AG08395 (cell line): ENCODE measurements at places on chromosomes 4 and X.

- peak; percentile 73 for DNase-seq
Observed at GRCh38 chr4:23789762-23790161, 100.1 kb downstream of the PPARGC1A start.

- DNase-seq, result peak; percentile 32
Observed at GRCh38 chr4:147371661-147372060, 109.2 kb upstream of the EDNRA start.

DNA sequence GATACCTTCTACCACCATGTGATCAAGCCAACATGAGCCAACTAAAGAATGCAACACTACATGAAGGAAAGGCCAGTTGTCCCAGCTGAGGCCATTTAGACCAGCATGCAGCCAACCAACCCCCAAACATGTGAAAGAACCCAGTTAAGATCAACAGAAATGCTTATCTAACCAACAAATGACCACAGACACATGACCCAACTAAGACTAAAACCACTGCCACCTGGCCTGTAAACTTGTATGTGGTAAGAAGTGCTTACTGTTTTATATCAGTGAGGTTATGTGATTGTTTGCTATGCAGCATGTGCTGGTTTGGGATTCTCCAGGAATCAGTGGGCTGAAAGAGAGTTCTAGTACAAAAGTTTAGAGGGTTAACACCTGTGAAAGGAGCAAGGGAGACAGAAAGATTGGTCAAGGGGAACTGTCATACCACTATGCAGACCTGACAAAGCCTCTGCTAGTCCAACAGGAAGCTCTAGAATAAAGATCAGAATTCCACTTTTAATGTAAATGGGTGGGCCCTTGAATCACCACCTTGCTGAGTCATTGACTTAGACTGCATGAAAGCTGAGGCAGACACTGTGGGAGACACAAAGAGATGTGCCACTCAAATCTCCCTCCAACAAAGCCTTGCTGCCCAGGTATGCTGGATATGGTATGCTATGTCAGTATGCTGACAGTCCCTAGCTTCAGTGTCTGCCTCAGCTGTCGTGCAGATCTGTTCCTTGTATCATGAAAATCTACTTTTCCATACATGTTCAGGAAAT lies 6.1 kb upstream of the SH3D19 start:
- DNase-seq, result no peak

GRCh38 chr4:120921456-120922380 lies 808 bp downstream of the PRDM5 start:
- peak; percentile 74 for DNase-seq

DNA sequence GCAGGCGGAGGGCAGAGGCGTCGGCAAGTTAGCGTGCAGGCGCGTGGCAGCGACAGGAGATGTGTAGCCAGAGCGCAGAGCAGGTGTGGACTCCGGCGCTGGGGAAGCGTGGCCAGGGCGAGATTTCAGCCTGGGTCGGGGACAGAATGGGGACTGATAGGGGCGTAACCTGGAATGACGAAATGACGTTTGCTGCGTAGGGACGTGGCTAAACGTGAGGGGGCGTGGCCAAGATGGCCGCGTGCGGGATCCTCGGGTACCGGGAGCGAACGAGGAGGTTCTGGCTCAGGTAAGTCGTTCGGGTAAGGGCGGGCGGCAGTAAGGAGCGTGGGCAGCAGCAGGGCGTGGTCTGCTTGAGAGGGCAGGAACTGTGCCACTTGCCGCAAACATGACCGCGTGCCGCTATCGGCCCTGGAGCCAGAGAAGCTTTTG lies 10.9 kb upstream of the CLTRN start:
- peak; percentile 85 for DNase-seq

DNA sequence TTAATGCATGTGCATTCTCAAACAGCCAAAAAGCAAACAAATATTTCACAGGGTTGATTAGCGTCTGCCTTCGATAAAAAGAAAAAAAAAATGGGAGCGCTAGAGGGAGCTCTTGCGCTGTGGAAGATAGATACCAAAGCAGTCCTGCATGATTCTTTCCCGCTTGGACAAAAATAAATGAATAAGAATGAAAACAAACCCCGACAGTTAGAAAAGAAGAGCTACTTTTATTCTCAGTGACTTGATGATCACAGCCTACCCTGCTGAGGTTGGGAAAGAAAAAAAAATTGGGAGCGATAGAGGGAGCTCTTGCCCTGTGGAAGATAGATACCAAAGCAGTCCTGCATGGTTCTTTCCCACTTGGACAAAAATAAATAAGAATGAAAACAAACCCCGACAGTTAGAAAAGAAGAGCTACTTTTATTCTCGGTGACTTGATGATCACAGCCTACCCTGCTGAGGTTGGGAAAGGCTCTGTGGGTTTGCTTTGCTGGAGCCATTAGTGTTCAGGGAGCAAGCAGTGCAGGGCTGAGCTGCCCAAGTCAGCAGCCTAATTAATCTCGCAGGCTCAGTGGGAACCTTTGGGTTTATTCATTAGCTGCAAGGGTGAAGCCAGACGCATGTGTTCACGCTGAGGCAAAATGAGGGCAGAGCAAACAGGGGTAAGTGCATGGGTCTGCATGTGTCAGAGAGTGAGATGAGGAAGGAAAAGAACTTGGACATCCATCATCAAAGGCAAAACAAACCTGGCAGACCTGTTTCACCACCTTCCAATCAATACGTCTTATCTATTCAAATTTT lies 249.3 kb upstream of the PRKX start:
- peak; percentile 7 for DNase-seq

- peak; percentile 41 for DNase-seq
Observed at GRCh38 chr4:17567271-17567670, 9.7 kb upstream of the LAP3 start.

- no peak for DNase-seq
Observed at GRCh38 chrX:136336623-136337022, 35.9 kb downstream of the ADGRG4 start.

GRCh38 chr4:65592089-65592488 lies 78.2 kb downstream of the EPHA5 start:
- DNase-seq, result no peak

DNA sequence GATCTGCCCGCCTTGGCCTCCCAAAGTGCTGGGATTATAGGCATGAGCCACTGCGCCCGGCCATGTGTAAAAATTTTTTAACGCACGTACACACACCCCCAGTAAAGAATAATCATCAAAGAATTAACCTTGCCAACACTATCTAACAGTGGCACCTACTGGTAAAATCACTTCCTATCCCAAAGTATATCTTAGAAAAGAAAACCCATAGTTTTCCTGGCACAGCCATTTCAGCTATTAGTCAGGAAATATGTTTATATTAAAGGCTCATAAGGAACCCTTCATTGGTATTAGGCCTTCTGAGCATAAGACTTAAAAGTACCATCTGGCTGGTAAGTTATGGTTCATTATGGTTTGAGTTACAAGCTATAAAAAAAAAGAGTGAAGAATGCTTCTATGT lies 14.1 kb downstream of the S100G start:
- no peak for DNase-seq

DNA sequence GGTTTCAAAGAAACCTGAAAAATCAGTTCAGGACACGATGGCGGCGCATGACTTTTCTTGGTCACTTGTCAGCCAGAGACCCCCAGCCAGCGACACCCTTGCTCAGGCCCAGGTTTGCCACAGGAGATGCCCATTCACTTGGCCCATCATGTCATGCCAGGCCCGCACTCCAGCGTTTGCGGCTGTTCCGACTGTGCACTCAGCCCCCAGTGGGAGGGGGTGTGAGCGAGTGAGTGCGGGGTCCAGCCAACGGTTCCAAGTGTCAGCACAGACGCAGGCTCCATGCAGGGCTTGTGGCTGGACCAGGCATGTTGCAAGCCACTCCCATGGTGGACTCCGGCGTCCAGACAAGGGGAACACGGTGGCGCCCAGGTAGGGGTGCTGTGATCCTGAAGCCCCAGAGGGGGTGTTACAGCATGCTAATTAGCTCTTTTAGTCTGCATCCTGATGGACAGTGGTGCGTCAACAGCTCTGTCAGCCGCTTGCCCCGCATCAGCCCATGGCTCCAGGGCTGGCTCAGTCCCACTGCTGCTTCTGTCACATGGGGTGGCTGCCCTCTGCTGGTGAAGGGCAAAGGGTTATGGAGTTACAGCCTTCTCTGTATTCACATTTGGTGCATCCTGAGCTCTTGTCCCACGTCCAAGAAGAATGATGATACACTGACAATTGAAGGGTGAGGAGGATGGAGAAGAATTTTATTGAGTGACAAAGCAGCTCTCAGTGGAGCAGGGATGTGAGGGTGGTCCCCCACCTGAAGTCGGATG lies 3.7 kb upstream of the MAEA start:
- DNase-seq, result peak; percentile 31

- DNase-seq, result no peak
Observed at GRCh38 chr4:18138076-18138665, 116.6 kb upstream of the LCORL start.

DNA sequence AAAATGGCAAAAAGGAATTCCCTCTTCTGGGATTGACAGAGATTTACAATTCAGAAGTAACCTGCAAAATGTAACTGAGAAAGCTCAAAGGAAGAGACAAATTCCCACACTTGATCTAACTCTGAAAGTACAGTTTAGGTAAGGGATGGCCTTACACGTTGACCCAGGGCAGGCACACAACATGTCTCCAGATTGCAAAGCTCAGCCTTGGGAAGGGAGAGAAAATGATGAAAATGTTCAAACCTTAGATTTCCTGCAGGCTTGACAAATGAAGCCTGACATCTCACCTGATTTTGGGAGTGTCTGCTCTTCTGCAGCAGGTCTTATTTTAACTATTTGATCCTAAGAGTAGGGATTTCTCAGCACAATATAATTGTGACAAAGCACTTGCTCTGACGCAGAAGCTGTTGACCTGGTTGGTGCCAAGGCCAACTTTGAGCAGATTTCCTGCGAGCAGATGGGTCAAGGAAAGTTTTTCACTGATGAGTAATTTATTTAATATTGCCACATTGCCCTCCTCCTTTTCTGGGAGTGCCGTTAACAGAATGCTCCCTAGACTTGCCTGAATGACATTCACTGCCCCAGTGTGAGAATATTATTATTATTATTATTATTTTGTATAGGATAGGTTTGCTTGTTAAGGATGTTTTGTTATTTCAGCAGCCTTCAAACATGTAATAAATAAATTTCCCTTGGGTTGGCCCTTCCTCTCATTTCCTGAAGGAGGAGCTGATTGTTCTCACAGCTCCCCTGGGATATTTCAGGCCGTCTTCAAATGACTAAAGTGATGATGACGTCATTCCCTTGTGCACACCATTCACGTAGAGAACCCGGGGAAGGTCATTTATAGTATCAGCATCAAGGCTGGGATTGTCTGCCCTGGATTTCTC lies 157.1 kb downstream of the VEGFC start:
- peak; percentile 78 for DNase-seq

DNA sequence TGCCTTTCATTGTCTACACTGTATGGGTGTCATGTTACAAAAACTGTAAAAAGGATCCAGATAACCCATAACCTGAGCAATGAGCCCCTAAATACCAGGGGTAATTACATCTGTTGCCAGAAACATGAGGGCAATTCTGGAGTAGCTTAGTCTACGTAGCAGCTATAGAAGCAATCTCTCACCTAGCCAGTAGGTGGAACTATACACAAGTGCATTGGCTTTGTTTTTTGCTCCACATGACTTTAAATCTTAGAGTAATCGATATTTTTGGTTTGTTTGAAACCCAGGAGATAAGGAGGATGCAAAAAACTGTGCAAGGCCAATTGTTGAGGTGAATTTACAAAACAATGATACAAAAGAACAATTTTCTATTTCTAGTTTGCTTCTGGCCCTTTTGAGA lies 57.5 kb downstream of the GPR82 start:
- peak; percentile 61 for DNase-seq

DNA sequence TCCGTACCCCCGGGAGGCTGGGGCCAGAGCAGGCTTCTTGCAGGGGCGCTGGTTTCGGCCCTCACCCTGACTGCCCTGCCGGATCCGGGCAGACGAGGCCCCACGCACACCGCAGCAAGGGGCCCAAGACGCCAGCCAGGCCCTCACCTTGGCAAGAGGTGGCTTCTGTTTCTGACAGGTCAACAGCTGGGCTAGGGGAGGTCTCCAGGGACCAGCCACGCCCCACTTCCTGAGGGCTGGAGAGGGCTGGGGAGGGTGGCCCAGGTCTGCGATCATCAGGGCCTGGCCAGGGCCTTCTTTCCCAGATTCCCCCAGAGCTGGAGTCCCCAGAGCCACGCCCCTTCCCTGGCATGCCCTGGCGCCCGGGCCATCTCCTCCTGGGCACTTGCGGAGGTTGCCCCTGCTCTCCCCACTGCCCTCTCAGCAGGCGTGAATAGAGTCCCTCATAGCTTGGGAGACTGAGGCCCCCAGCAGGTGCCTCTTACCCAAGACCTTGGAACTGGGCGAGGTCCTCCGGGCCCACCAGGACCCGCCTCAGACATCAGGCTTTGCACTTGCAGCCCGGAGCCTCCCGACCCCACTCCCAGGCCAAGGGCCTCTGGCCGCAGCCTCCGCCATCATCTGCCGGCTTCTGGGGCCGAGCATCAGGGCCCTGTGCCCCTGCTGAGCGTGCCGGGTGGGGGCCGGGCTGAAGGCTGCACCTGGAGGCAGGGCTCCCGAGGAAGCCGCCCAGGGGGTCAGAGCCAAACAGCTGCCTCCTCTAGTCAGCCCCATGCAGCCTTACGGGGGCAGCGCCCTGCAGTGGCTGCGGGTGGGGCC lies 6.3 kb upstream of the FGFR3 start:
- DNase-seq, result no peak

GRCh38 chr4:39502019-39502663 lies 25.1 kb downstream of the UGDH start:
- DNase-seq, result peak; percentile 79

GRCh38 chr4:100288161-100288560 lies 97.9 kb upstream of the DDIT4L start:
- no peak for DNase-seq

DNA sequence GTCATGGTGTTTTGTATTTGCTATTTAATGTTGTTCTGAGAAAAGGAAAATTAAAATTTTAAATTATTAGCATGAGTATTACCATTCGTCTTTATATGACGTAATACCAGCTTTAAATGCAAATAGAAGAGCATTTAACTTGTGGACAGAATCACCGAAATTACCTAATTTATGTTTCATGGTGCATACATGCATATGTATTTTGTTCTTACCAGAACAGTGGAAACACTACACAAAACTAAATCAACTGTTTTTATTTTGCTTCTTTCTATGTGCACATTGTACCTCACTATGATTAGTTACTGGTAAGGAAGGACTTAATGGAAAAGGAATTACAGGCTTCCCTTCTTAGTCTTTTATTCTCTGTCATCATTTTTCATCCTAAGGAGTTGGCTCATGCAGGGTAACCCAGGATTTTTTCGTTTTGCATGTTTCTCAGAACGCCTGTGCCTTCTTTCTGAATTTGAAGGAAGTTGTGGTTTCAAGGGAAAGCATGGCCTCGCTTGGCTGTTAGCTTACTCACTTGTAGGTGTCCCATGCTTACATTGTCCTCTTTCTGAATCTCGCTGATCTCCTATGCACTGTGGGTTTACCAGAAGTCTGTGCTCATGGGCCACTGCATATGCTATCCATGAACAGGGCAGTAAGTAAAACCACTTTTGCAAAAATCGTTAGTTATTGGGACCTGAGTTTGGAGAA lies 300.0 kb upstream of the PUDP start:
- no peak for DNase-seq

GRCh38 chr4:168795346-168795745 lies 214.7 kb downstream of the CBR4 start:
- DNase-seq, result no peak
